ENCODE measurements at places on chromosomes 11 and 22.

DNA sequence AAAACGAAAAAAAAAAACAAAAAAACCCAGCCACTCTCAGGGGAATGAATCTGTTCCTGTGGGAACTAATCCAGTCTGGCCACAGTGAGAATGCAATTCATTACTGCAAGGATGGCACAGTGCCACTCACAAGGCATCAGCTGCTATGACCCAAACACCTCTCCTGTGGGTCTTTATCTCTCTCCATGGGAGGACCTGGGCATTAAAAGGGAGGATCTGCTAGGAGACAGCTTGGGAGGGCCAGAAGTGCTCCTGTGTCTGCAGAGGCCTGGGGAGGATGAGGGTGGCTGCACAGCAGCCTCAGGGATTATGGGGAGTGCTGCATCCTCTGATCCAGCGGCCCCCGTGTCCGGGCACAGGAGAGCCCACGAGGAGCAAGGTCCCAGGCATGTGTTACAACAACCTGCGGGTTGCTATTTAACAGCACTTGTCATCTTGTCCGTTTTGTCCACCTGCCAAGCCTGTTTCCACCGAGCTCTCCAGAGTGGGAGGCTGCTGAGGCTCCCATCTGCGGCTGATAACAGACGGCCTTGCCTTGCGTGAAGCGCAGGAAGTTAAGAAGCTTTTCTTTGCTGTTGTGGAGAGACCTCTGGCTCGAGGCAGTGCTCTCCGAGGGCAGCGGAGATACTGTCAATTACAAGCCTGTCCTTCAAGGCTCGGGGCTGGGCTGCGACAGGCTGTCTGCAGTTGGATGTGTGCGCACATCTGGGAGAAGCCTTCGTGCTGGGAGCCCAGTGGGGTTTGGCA lies 97.7 kb downstream of the NXPE2 start:
- DNase-seq = no peak

GRCh38 chr11:69799582-69799981 lies 19.6 kb downstream of the FGF3 start:
- DNase-seq = no peak

- peak; percentile 93 for DNase-seq
These were observed 2.0 kb upstream of the FERMT3 start for GRCh38 chr11:64204464-64204989.

GRCh38 chr11:62543680-62544444 lies 2.7 kb downstream of the AHNAK start:
- no peak for DNase-seq

DNA sequence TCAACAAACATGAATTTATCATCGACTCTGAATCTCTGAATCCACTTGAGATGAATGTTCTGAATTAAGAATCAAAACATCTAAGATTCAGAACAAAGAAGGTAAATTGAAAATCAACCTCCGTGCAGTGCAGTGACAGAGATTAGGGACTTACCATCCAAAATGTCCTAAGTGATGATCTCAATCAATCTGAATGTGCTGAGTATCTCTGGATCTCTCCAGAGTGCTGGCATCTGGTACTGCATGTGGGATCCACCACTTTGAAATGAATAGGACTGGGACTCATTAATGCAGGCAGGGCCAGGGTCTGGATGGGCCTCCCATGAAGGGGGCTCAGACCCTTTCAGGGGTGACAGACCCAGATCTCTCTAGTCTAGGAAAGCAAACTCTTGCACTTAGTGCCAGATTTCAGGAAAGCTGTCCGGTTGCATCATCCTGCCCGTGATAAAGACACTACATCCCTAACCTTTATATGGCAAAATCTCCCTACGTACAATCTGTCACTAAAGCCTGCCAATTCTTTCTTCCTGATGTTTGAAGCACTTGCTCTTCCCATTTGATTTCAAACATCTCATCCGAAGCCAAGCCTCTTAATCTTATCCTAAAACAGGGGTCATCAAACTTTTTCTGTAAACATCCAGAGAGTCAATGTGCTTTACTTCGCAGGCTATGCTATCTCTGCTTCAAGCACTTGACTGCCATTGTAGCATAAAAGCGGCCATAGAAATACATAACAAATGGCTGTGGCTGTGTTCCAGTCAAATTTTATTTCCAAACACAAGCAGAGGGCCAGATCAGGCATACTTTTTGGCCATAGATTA lies 263.3 kb downstream of the LARGE1 start:
- no peak for DNase-seq

DNA sequence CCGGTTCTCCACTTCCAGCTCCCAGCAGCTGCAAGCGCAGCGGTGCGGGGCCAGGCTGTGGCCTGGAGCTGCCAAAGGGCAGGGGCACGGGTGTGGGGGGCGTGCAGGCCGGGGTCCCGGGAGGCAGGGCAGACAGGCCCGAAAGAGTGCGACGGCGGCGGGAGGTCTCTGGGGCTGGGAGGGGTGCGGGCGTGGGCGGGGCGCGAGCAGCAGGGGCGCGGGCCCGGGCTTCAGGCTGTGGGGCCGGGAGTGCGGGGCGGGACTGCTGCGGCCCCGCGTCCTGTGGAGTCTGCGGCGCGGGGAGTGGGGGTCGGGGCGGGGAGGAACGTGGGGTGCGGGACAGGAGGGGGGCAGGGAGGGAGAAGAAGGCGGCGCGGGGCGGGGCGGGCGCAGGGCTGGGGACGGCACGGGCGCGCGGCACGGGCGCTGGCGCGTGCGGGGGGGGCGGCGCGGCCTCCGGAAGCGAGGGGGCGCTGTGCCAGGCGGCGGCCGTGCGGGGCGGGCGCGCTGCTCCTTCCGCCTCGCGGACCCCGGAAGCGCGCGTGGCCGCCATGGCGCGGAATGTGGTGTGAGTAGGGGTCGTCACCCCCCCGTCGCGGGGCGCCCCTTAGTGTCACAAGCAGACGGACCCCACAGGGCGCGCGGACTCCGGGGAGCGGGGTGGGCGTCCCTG lies at the start of gene MRPL23:
Gene MRPL23 (plus strand): TSS at position 521 of the 673 bp plus-strand sequence. CDS start 31 bp downstream, at position 552.
- DNase-seq = no peak

DNA sequence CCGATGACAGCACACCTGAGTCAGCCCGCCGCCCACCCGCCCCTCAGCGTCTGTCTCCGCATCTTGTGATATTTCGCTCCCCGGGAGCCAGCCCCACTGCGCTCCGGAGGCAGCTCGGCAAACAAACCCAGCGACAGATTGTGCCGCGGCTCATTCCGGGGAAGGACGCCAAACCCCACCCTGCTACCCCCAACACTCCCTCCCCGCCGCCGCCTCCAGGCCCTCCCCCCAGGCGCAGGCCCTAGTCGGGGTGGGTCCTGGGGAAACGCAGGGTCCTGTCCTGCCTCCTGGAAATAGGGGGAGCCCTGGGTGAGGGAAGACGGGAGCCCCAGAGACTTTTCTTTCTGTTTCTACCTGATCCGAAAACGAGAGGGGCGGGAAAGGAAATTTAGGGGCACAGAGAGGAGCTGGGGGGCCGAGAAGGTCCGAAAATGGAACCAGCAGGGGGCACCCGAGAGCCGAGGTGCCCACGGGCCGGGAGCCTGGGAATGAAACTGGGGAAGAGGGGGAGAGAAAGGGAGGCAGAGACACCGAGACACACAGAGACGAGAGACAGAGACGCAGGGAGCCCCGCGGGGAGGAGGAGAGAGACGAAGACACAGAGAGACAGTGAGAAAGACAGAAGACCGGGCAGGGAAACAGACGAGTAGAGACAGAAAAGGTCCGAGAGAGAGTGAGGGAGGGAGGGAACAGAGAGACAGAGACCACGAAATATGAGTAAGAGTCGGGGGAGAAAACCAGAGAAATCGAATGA lies 1.7 kb upstream of the RTN4RL2 start:
- DNase-seq = no peak

DNA sequence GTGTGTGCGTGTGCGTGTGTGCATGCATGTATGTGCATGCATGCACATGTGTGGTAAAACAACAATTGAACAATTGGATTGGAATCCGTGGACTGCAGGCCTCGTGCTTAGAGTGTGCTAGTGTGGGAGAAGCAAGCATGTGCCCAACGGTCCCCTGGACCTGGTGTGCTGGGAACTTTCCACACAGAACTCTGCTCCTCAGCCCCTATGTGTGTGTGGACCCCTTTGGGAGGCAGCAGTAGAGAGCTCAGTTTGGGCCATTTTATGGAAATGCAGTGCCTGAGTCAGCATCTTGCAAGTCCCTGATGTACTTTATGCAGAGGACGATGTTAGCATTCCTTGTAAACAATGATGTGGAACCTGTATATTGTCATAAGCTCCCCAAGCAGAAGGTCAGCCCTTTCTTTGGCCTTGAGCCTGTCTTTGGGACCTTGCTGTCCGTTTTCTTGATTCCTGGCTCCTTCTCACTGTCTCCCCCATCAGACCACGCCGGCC lies 167.3 kb downstream of the TBC1D22A start:
- DNase-seq = no peak

- no peak for DNase-seq
These were observed 11.6 kb downstream of the LMNTD2 start for GRCh38 chr11:548700-549603.

GRCh38 chr22:22691055-22691454 lies 46.6 kb downstream of the GGTLC2 start:
- no peak for DNase-seq

GRCh38 chr11:60935676-60936442 lies 11.6 kb downstream of the TMEM132A start:
- no peak for DNase-seq

- DNase-seq = peak; percentile 42
These were observed 66.8 kb downstream of the FEZ1 start for GRCh38 chr11:125429174-125429707.

GRCh38 chr11:19938169-19938856 lies 222.0 kb downstream of the DBX1 start:
- no peak for DNase-seq

DNA sequence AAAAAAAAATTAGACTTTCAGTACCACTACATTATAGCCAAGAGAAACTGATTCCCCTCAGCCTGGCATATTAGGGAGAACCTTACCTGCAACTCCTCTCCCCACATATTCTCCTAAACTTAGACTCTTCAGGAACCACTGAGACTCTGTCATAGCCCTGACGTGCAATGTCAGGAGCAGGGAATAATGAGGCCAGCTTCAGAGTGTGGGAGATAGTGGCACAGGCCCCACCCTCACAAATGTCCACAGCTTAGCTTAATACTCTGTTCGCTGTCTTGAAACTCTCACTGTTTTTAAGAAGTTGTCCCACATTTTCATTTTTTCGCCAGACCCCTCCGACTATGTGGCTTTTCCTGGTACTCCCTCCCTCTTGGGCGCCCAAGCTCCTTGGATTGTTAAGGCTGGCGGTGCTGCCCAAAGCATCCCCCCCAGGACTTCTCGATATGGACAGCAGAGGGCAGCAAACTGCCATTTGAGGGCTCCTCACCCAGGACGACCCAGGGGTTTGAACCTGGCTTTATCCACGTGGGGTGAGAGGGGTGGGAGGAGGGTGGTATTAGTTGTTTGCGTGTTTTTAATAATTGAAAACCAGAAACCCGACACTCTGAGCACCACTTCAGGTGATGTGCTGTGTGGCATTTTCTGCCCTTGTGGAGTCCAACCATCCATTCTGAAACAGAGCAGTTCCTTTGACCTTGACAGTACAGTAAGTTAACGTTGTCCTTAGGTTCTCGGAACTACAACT lies 45.2 kb upstream of the RASSF10 start:
- DNase-seq = peak; percentile 17

- no peak for DNase-seq
These were observed 79.9 kb downstream of the MS4A13 start for GRCh38 chr11:60594998-60595642.

DNA sequence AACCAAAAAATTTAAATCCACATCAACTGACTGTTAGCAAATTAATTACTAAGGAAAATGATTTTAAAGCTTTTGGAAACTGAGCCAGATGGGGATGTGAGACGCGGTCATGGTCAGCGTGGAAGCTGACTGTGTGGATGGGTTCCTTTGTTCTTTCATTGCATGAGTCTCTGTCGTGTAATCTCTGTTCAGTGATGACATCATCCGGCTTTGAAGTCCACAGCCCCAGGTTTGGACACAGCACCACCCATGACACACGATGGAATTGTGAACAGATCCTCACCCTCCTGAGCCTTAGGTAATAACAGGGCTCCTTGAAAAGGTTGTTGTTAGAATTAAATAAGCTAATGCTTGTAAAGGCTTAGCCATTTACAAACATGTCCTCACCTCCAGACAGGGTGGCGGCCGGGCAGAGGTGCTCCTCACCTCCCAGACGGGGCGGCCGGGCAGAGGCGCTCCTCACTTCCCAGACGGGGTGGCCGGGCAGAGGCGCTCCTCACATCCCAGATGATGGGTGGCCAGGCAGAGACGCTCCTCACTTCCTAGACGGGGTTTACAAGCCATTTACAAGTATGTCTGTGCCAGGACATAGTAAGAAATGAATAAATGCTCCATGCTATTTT lies 677.3 kb downstream of the TBC1D22A start:
- DNase-seq = no peak

DNA sequence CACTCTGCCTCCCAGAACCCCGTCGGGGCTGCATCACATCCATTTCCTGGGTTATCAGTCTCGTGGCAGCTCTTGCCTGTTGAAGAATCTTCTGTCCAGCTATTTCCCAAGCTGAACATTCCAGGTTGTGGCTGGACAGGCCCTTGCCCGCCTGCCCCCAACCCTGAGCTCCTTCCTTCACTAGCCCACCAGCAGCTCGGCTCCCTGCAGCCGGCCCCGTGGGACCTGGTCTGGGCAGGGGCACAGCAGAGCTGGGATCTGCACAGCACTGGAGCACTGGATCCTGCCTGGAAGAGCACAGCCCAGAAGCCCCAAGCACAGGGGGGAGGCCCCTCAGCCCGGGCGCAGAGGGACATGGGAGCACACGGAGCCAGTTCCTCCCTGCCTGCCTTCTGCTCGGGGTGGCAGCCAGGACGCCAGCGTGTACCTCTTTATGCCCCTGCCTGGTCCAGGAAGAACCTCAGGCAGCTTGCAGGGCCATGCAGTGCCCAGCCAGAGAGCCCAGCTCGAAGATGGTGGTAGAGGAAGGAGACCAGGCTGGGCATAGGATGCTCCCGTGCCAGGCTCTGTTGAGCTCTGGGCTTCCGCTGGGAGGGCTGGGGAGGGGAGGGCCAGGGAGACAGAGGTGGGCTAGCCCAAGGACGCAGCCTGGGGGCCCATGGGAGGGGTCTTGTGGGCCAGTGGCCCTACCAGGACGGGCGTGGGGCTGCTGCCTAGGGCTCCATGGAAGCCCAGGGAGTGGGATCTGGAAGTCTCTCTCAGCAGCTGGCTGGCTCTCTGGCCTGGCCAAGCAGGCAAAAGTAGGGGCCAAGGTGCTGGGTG lies 16.6 kb upstream of the GNB1L start:
- no peak for DNase-seq

GRCh38 chr11:112334381-112334780 lies 73.7 kb upstream of the PLET1 start:
- no peak for DNase-seq

DNA sequence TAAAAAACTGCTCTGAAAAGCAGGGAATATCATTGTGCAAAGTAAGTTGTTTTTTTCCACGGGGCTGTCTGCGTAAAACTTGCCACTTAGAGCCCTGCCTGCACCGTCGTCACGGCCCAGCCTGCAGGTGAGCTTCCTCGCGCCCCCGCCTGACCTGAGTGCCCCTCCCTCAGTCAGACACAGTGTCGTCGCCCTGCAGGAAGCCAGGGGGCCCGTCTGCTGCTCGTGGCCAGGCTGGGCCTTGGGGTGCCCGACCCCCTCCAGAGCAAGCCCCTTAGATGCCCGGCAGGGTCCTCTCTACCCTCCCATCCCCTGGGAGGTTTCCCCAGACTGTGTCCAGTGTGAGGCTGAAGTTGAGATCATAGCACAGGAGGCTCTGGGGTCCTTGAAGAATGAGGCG lies 31.6 kb downstream of the SBF1 start:
- DNase-seq = no peak

All from DMS79 (cell line).